ENCODE measurements at places on chromosomes 12 and 14.
A peak's percentile ranks its signal among the peaks of the same experiment; 100 is the strongest.

DNA sequence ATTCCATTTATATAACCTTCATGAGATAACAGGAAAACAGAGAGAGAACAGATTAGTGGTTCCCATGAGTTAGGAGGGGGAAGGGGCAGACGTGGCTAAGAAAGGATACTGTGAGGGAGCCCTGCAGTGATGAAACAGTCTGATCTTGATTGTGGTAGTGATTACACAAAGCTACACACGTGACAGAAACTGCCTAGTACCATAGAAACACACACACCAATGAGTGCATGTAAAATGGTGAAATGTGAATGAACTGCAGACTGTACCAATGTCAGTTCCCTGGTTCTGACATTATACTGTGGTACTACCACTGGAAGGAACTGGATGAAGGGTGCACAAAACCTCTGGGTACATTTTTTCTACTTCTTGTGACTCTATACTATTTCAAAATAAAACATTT is 36.9 kb downstream of the NRDE2 start:
- no peak for DNase-seq

GRCh38 chr12:115886666-115887065 is 390.8 kb downstream of the MED13L start:
- DNase-seq, result no peak

DNA sequence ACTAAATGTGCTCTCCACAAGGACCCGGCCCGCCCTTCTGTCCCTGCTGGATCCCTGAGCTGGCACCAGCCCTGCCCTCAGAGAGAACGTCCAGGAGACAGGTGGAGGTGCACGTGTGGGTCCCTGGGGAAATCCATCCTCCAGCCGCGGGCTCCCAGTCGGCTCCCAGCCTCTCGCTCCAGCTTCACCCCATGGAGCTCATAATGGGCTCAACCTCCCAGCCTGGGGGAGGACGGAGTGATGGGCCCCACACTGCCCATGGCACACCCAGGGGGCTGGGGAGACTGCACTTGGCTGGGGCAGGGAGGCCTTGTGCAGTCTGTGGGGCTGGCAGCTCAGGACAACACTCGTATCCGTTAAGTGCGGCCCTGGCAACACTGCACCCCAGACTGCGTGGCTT is 250.5 kb downstream of the TMEM121 start:
- no peak for DNase-seq

GRCh38 chr14:102943454-102943853 is 21.0 kb downstream of the AMN start:
- DNase-seq, result no peak

DNA sequence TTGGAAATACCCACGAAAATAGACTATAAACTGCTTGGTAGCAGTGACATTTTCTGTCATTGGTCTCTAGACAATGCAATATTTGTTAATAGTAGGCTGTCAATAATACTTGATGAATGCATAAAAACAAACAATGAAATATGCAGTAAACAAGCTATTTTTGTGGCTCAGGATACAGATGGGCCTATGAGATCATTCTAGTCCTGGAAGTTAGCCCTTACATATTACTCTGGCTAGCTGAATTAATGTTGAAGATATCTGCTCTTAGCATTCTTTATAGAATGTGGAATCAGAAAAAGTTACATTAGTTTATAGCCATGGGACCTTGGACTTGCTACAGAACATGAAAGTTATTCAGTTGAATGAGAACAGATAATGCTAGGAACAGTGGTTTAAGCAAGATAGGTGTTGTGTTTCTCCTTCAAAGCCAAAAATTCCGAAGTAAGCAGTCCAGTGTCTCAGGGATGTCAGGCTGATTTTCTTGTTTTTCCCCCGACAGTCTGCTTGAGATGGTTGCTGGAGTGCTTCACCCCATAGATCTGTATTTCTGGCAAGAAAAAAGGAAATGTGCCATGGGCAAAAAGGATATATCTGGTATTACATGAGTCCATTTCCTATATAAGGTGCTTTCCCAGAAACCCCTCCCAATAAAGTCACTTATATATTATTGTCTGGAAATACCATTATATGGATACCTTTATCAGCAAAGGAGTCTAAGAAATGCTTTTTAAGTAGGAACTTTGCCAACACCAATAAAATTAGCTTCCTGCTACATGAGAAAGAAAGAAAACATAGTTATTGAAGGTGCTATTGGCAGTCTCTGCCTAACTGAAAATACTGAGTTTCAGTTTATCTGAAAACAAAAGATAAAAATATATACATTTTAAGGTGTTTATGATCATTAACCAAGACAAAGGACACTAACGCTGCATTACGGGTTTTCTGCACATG is 619.4 kb upstream of the ATP2B1 start:
- no peak for DNase-seq

- no peak for DNase-seq
These were observed 130.6 kb downstream of the ATP23 start for GRCh38 chr12:58071994-58072393.

GRCh38 chr12:106114447-106115068 is 24.2 kb downstream of the NUAK1 start:
- no peak for DNase-seq

GRCh38 chr12:2341051-2341751 is 288.4 kb downstream of the CACNA1C start:
- no peak for DNase-seq

GRCh38 chr12:104290320-104290719 is 13.2 kb upstream of the EID3 start:
- no peak for DNase-seq

DNA sequence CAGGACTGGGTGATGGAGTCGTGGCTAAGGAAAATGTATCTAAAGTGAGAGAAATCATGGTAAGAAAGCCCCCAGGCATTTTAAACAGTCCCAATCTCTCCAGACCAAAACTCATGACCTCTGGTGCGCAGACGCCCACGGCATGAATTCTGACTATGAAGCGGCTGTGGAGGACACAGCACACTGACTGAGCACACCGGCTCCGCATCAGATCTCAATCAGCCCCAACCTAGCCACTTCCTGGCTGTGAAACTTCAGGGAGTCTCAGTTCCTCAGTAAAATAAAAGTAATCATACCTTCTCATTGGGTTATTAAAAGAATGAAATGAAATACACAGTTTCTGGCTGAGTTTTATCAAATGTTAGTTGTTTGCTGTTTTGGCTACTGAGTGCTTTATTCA is 38.7 kb downstream of the SETD3 start:
- peak; percentile 21 for DNase-seq

DNA sequence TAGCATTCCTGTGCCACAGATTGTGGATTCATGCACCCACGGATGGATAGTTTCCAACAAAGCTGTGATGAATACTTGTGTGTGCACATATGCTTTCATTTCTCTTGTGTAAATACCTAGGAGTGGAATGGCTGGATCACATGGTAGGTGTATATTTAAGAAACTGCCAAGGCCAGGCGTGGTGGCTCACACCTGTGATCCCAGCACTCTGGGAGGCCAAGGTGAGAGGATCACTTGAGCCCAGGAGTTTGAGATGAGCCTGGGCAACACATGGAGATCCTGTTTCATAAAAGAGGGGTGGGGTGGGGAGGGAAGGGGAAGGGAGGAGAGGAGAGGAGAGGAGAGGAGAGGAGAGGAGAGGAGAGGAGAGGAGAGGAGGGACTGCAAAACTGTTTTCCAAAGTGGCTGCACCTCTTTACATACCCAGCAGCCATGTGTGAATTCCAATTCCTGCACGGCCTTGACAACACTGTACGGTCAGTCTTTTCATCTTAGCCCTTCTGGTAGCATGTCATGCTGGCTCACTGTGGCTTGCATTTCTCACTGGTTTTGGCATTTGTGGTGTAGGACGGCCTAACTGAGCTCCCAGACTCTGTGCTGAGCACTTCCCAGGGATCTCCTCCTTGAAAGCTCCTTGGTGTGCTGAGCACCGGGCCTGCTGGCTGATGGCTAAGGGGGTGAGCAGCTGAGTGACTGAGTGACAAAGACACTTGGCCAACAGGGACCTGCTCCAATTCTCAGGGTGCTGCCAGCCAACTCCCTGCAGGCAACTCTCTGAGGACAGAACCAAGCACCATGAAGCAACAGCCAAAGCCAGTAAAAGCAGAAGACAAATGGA is 27.9 kb downstream of the SYNE3 start:
- no peak for DNase-seq

- no peak for DNase-seq
These were observed 180.3 kb downstream of the DICER1 start for GRCh38 chr14:94977016-94977415.

DNA sequence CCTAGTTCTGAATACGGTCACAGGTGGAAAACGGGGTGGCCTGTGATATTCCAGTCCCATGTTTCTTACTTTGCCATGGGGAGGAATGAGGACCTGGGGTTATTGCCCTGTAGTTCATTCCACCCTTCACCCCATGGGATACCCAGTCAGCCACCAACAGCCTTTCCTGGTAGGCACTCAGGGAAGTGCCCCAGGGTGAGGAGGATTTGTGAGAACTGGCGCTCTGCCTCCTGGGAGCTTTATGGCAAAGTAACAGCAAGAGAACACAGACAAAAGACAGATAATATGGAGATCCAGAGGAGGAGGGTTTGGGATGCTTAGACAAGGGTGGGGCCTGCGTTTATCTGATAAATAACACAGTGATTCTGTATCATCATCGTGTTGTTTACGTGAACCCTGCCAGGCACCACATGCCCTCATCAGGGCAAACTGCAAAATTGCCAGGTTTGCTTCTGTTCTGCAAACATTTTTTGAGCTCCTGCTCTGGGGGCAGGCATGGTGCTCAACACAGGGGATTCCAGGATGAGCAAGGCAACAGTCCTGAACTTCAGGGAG is 223.5 kb downstream of the SLC41A2 start:
- no peak for DNase-seq

GRCh38 chr12:121858662-121859572 is at the start of gene HPD:
TSS of gene HPD (minus strand) at chr12:121858859. CDS start at chr12:121858823, 36 bp downstream.
- no peak for DNase-seq

GRCh38 chr12:129211862-129212630 is 358.8 kb downstream of the GLT1D1 start:
- no peak for DNase-seq

- no peak for DNase-seq
These were observed 335.0 kb downstream of the CCER1 start for GRCh38 chr12:90619943-90620342.

DNA sequence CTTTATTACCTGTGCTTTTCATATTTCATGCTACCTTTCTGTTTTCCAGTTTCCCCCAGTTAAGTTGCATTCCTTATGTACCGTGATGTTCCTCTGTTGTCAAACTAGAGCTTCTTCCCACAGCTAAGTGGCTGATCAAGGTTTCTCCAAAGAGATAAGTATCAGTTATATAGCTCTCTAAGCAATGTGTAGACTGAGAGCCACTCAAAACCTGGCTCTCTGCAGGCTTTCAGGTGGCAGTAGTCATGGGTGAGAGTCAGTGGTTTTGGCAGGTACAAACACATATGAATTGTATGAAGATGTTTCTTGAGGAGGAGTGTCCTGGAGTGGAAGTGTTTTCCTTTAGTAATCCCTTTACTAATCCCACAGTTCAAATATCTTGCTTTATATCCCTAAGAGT is 28.4 kb downstream of the TXNRD1 start:
- DNase-seq, result no peak

- peak; percentile 90 for DNase-seq
These were observed 100.9 kb downstream of the NCOR2 start for GRCh38 chr12:124466216-124467128.

DNA sequence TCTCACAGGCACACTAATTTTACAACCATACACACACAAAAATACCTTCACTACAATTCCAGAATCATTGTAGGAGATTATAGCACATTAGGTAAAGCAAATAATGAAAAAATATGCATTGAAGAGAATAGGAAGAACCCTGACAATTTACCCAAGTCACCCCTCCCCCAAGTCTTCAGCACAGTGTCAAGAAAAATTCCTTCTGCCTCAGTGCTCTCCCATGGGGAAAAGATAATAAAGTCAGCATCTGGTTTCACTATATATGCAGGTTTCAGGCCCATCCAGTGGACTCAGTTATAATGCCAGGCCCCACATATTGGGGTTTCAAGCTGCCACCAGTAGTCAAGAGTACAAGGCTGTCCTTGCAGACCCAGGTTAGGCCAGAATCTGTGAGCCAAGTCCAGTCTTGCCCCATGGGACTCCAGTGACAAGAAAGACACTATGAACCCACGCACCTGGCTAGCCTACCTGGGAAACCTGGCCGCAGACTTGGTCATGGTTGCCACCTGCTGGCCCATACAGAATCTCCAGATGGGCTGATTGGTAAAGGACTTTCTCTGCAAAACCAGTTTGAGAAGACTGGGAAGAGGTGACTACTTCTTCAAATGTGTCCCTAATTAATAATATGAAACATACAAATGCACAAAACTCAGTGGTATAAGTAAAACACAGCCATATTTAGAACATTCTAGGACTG is 398.6 kb upstream of the FLRT2 start:
- DNase-seq, result no peak

DNA sequence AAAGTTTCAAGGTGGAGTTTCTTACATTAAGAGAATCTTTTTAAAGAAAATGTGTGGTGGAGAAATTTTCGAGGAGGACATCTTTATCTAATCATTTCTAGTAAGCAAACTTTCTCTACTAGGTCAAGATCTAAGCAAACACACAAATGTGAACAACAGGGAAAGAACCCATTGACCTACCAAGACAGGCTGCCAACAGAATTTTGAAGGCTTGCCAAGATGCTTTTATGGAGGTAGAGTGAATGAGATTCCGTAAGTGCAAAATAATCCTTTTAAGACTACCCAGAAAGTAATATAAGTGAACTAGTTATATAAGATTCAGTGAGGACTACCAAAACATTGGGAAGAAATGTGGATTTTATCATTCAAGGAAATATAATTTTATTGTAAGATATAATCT is 357.1 kb upstream of the PDE3A start:
- DNase-seq, result no peak

- no peak for DNase-seq
These were observed 58.3 kb downstream of the OTOGL start for GRCh38 chr12:80157645-80158044.

- no peak for DNase-seq
These were observed 22.6 kb upstream of the BMP4 start for GRCh38 chr14:53979113-53979681.

DNA sequence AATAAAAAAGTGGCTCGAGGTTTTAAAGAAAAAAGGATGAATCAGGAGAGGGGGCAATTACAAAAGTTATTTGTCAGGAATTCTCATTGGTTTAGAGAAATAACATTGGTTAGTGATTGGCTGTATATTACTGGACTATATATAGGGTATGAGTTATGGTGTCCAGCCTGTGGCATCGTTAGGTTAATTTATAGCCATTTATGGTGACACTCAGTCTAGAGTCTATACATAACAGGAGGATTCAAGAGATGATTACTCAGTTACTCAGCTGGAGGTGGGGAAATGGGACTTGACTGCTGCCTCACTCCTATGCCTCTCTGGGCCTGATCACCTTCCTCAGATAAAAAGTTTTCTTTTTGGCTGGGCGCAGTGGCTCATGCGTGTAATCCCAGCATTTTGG is 25.6 kb upstream of the NFYB start:
- DNase-seq, result no peak
